ENCODE measurements at places on chromosomes 7 and 10. TPM values are rescaled to one million over a fixed set of nuclear protein-coding genes. Genes with fewer than 3 reads are reported as not detected.

The SGMS1 gene
- total RNA-seq, result 32.4 TPM

The BHLHA15 gene
- total RNA-seq, result 0.45 TPM

The C10orf62 gene
- total RNA-seq, result 0.11 TPM

The COL17A1 gene
- total RNA-seq, result 0.26 TPM

The UBE2D4 gene
- 22.2 TPM for total RNA-seq

The GET4 gene
- total RNA-seq, result 33.7 TPM

The NPSR1 gene
- not detected for total RNA-seq

The CDHR3 gene
- total RNA-seq, result 2.3 TPM

The INTS15 gene
- 24.7 TPM for total RNA-seq

The LRRC17 gene
- 1,308 TPM for total RNA-seq

The SLC26A5 gene
- not detected for total RNA-seq
